ENCODE measurements at places on chromosomes 6 and 20. TPM values are rescaled to one million over a fixed set of nuclear protein-coding genes. Genes with fewer than 3 reads are reported as not detected.

SOBP gene
- total RNA-seq = under 0.01 TPM

GABRR2 gene
- 0.11 TPM for total RNA-seq

DNA sequence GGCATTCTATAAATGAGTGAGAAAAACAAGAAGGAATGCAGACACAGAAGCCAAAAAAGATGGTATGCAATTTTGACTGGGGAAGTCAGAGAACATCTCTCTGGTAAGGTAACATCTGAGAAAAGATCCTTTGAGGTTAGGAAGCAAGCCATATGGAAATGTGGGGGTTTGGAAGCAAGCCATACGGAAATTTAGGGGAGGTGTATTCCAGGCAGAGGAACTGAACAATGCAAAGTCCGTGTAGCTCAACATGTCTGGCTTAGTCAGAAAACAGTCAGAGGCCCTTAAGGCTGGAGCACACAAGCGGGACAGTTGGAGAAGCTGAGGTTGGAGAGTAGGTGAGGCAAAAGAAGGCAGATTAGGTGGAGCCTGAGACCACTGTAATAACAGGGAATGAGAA lies 35.3 kb downstream of the RALGAPA2 start:
- no peak for DNase-seq

DNA sequence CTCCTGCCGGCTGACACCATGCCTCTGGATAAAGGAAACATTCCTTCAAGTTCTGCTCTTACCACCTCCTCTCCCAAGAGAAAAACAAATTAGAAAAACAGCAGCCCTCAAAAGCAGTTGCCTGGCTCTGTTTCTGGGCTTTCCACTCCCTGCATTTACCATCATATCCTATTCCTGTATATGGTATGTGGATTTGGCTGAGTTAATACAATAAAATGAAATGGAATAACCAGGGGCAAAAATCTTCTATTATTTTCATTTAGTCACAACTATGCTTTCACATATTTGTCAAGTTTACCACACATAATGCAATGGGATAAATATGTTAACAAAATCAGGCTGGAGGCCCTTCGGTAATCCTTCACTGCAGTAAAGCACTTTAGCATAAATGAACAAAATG lies 34.3 kb downstream of the COL12A1 start:
- DNase-seq = no peak

GRCh38 chr20:1900321-1900801 lies 5.2 kb downstream of the SIRPA start:
- peak; percentile 75 for DNase-seq
